Activated T-cell treated with anti-CD3 and anti-CD28 coated beads for 48 hours (primary cell): ENCODE measurements at places on chromosomes 13 and 19.

DNA sequence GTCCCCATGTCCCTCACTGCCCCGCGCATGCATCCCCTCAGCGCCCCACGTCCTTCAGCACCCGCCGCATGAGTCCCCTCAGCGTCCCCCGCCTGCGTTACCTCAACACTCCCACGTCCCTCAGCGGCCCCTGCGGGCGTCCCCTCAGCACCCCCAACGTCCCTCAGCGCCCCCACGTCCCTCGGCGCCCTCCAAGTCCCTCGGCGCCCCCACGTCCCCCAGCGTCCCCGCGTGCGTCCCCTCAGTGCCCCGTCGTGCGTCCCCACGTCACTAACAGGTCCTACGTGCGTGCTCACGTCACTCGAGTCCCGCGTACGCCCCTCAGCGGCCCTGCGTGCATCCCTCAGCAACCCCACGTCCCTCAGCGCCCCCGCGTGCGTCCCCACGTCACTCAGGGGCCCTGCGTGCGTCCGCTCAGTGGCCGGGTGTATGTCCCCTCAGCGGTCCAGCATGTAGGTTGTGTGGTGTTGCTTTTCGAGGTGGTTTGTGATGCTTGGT lies 19.5 kb upstream of the GAS6 start:
- DNase-seq = no peak

DNA sequence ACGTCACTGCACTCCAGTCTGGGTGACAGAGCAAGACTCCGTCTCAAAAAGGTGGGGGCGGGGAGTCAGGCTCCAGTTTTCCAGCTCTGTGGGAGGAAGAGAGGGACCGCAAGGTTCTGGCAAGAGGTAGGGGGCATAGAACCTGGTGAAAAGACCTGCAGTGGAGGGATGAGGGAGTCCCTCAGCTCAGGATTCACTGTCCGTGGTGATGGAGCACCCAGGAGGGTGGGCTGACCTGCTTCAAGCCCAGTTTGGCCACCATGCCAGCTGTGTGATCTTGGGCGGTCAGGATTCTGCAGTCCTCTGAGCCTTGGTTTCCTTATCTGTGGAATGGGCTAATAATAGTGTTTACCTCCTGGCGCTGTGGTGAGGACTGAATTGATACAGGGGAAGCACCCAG lies 21.2 kb downstream of the SLC8A2 start:
- DNase-seq = no peak

- DNase-seq = no peak
Measured at GRCh38 chr13:85500696-85501256, 298.4 kb downstream of the SLITRK6 start.

GRCh38 chr19:50722201-50723013 lies 757 bp upstream of the CLEC11A start:
- DNase-seq = no peak

- no peak for DNase-seq
Measured at GRCh38 chr13:110280985-110281688, 25.8 kb downstream of the COL4A1 start.

DNA sequence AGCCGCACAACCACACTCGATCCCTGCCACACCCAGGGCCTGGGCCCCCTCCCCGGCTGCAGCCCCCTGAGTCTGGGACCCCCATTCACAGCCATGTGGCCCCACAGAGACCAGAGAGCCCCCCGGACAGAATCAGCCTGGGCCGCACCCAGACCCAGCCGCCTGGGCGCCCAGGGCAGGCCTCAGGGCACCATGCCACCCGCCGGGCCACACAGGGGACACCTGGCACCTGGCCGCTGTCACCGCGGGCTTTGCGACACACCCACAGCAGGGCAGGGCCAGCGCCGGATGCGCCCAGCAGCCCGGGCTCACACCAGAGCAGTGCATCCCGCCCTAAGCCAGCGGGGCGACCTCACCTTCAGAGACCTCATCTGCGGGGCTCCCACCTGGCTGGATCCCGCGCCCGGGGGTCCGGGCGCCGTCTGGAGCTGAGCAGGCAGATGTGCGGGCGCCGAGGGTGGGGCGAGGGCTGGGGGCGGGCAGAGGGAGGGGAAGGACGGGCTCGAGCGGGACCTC lies 443 bp downstream of the TBXA2R start:
- DNase-seq = peak; percentile 15

- peak; percentile 83 for DNase-seq
Measured at GRCh38 chr19:39502640-39503417, 4.1 kb downstream of the DLL3 start.

DNA sequence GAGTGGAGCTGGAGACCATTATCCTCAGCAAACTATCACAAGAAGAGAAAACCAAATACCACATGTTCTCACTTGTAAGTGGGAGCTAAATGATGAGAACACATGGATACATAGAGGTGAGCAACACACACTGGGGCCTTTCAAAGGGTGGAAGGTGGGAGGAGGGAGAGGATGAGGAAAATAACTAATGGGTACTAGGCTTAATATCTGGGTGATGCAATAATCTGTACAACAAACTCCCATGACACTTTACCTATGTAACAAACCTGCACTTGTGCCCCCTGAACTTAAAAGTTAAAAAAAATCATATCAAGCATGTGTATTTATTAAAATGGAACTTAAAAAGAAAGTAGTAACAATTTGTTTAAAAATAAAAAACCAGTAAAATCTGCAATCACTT lies 5.0 kb downstream of the SIGLEC14 start:
- no peak for DNase-seq

DNA sequence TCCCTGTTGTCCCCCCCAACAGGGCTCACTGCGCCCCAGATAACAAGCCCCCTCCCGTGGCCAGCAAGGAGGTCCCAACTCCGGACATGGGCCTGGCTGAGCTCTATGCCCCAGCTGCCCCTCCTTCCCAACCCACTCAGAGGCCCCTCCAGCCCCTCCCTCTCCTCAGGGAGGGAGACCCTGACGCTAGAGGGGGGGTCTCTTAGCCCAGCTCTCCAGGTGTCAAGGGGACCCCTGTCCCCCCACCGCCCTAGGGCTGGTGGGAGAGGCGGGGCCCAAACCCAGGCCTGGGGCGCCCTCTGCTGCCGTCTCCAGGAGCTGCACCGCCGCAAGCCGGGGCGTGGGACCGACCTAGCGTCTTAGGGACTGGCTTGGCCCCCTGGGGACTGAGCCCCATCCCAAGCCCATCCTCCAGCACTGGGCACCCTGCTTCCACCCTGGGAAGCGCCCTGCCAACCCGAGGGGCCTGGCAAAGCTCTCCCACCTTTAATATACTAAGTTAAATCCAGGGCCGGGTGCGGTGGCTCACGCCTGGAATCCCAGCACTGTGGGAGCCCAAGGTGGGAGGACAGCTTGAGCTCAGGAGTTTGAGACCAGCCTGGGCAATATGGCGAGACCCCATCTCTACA lies 1.4 kb downstream of the GRIN3B start:
- peak; percentile 71 for DNase-seq

GRCh38 chr19:13195678-13196077 lies 45.5 kb downstream of the IER2 start:
- DNase-seq = no peak

DNA sequence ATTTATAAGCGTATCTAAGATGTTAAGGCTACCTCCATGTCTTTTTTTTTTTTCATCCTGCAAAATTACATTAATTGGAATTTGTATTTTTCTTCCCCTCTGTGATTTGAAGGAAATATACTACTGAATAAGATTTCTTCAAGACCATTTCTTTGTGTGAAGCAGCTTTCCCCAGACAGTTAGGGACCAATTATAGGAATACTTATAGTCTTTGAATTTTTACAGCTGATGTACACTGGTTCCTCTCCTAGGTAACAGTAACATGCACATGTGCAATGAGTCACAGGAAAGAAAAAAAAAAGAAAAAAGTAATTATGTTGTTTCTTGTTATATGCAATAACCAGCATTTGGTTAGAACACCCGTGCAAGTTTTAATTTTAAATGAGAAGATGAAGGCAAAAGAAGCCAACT lies 82.0 kb downstream of the PCDH9 start:
- DNase-seq = no peak

- no peak for DNase-seq
Measured at GRCh38 chr13:39455521-39456175, 147.3 kb downstream of the LHFPL6 start.

DNA sequence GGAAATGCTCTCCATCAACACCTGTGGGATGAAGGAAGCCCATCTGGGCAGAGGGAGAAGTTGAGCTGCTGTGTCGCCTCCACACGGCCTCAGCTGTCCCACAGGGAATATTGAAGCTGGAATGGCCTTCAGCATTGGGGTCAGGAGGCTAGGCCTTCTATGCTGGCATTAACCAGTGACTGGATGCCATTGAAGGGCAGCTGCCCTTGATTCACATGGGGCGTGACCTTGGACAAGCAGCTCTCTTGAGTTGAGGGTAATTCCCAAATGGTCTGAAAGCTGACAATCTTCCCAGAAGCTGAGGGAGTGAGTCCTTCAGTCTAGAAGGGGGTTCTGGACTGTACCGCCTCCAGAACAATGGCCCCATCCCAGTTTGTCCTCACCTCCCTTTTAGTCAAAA lies 6.7 kb downstream of the BCL3 start:
- no peak for DNase-seq

DNA sequence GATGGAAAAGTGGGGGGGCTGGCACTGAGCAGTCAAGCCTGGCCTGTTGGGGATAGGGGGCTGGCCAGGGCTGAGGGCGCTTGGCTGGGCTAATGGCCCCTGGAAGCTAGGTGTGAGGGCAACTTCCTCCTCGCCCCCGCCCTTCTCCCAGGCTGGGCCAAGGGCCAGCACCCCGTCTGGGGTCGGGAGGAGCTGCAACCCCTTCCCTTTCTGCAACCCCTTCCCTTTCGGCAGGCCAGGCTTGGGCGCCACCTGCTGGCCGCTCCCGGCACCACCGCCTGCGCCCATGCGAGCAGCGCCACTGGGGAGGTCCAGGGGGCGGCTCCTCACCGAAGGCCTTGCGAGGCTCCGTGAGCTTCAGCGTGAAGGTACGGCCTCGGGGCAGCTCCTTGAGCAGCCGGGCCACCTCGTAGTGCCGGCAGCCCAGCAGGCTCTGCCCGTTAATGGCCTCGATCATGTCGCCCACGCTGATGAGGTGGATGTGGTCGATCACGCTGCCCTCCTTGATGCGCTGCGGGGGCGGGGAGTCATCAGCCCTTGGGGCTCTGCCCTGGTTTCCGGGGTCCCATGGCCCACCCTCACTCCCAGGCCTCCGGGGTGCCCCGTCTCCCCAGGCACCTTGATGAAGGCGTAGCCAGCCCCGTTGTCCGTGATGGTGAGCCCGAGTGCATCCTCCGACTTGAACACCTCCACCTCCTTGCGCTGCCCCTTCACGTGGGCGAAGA lies 5.0 kb upstream of the PTGER1 start:
- peak; percentile 75 for DNase-seq
